ENCODE measurements at places on chromosomes 1 and 21. TPM values are rescaled to one million over a fixed set of nuclear protein-coding genes. Genes with fewer than 3 reads are reported as not detected.

DNA sequence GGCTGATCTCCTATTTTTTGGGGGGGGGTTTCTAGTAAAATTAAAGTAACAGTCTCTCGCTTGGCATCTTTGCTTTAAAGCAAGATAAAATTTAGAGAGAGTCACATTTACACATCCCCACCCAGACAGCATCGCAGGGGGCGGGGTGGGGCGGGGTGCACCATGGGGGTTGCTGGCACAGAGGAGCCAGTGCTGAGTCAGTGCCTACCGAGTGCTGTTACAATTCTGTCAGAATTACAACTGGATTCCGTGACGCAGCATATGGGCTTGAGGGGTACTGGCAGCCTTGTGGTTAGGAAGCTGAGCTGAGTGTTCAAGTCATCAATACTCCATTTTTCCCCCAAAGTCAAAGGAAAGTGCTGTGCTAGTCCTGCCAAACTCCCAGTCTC is 175.9 kb downstream of the PRDM16 start:
- DNase-seq, result no peak

- DNase-seq, result no peak
Measured at GRCh38 chr21:44466351-44466954, 11.1 kb downstream of the LRRC3 start.

- DNase-seq, result no peak
Measured at GRCh38 chr1:156524481-156524869, 23.9 kb upstream of the MEF2D start.

The AADACL4 gene
- total RNA-seq, result not detected

GRCh38 chr1:18727956-18728355 is 97.3 kb downstream of the PAX7 start:
- DNase-seq, result no peak

- no peak for DNase-seq
Measured at GRCh38 chr1:245142976-245143375, 11.8 kb upstream of the KIF26B start.

GRCh38 chr1:94648225-94649007 is 106.9 kb upstream of the F3 start:
- peak; percentile 100 for DNase-seq

DNA sequence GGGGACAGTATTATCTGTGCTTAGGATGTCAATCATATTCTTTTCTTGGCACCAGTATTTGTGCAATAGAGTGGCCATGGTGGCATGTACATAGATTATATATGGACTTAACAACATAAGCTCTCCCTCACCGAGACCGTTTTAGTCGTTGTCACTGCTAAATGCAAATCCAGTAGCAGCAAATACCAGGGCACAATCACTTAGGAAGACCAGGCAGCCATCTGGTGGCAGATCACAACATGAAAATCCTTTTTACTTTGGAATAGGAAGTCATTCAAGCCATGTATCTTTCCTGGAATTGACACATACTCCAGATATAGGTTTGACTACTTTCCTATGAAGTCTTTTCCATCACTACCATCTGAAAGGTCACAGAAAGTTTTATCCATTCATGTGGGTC is 53.2 kb upstream of the C1orf87 start:
- DNase-seq, result peak; percentile 28

DNA sequence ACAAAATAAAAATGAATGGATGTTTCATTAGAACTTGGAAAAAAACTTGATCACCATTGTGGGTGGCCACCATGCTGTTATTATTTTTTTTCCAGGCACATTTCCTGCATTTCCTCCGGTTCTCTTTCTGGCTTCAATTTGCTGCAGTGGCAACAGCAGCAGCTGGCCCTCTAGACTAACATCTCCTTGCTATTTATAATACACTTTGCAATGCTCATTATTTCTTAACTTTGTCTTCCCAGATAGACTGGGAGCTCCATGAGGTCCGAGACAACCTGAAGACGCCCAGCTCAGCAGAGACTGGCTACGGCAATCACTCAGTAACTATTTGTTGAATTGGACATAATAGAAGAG is 53.4 kb upstream of the ATP5PO start:
- no peak for DNase-seq

DNA sequence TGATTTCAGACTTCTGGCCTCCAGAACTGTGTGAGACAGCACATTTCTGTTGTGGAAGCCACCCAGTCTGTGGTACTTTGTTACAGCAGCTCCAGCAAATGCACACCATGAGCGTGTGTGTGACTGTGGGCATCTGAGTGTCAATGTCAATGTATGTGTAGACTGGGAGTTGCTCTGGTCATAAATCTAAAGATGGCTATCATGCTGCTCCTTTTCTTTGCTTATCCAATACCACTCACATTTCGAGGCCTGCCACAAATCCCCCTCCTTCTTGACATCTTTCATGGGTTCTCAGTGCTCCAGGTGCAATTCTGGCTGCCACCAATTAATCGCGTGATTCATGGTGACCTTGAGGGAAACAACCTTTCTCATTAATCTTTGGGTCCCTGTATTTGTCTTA is 141.2 kb downstream of the RWDD3 start:
- DNase-seq, result no peak

DNA sequence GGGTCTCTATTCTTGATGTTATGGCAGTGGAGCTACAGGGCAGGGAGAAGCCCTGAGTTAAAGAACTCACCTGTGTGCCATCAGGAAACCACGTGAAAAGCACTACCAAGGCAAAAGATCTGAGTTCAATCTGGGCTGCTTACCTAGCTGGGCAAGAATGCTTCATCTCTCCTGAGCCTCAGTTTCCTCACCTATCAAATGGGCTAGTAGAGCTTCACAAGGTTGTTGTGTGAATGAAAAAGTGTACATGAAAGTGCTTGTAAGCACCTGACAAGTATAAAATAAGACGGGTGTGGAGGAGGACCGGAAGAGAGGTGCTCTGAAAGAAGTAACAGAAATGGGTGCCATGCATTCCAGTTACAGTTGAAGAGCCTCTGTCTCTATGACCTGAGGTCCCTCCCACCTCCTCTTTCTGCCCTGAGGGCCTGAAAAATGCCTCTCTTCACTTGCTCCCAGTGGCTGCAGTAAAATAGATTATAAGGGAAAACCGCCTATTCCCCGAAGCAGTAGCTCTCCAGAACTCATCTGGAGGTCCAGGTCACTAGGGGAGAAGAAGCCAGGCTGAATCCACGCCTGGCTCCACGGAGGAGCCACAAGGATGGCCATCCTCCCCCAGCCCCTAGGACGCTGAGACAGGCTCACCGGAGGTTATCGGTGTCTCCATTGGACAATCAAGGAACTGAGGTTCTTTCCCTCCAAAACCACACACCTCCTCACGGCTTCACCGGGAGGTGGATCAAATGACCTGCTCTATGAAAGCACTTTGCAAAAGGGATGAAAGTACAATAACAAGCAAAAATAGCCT is 1.4 kb downstream of the GPR161 start:
- no peak for DNase-seq

DNA sequence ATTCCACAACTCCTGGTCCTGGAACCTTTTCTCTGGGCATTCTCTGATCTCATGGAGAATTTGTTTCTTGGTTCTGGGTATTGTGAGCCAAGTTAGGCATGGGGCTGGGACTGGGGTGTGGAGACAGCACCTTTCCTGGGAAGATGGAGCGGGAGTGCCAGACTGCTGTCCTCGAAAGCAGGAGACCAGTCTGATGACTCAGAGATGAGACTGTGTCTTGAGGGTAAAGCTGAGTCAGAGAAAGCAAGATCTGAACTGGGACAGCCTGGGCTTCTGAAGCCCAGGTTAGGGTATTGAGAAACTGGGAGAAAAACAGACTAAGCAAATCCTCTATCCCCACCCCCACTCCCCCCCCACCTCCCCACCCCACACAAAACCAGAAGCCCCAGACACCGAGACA is 2.2 kb upstream of the KANK4 start:
- DNase-seq, result peak; percentile 20

- no peak for DNase-seq
Measured at GRCh38 chr1:146031476-146031875, 9.9 kb upstream of the HJV start.

- no peak for DNase-seq
Measured at GRCh38 chr1:190679983-190680382, 202.3 kb upstream of the BRINP3 start.

The TTC39A gene
- total RNA-seq, result 0.64 TPM

GRCh38 chr1:218809625-218810024 is 364.1 kb upstream of the LYPLAL1 start:
- DNase-seq, result peak; percentile 11

Data from fibroblast of villous mesenchyme (primary cell).